ENCODE measurements at places on chromosomes 6 and 20. TPM values are rescaled to one million over a fixed set of nuclear protein-coding genes. Genes with fewer than 3 reads are reported as not detected.

The CST2 gene
- total RNA-seq: not detected

The PCSK2 gene
- not detected for total RNA-seq

The CYP24A1 gene
- not detected for total RNA-seq

The GTSF1L gene
- 0.39 TPM for total RNA-seq

The PPP2R5D gene
- 96.0 TPM for total RNA-seq

The ARFRP1 gene
- total RNA-seq: 53.4 TPM

The BMP7 gene
- not detected for total RNA-seq

The DSTN gene
- 63.4 TPM for total RNA-seq

The C6orf15 gene
- not detected for total RNA-seq
